AG04450 (cell line): ENCODE measurements at places on chromosomes 12 and 14. TPM values are rescaled to one million over a fixed set of nuclear protein-coding genes. Genes with fewer than 3 reads are reported as not detected.

- no peak for DNase-seq
These were observed 41.8 kb downstream of the CORO1C start for GRCh38 chr12:108689314-108690190.

Gene BICDL1
- not detected in 2 replicates for polyA plus RNA-seq

Gene KRT75
- polyA plus RNA-seq: not detected in 2 replicates

- no peak for DNase-seq
These were observed 656.7 kb downstream of the MED13L start for GRCh38 chr12:115620816-115621215.

Gene RBM19
- 10.6 and 12.4 TPM in 2 replicates for polyA plus RNA-seq

GRCh38 chr14:65329911-65330310 is 82.6 kb upstream of the FUT8 start:
- no peak for DNase-seq

Gene TSPAN19
- not detected in 2 replicates for polyA plus RNA-seq

DNA sequence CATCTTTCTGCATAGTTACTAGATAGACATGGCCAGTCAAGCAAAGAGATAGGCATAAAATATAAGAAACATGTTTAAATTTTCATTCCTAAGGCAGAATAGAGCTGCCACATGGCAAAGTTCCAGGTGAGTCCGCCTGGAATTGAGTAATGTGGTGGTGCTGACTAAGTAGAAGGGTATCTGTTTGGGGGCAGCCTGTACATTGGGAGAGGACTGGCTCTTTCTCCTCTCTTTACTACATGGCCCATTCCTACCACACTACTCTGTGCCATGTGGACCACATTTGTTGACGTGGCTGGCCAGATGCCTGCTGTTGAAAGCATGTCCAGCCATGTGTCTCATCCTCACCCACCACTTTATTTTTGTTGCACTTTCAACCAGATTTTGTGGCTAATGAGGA is 354.0 kb downstream of the ETNK1 start:
- DNase-seq: peak; percentile 80

GRCh38 chr14:51367600-51367931 is 127.5 kb downstream of the TMX1 start:
- peak; percentile 23 for DNase-seq

GRCh38 chr12:54624315-54625279 is 10.1 kb downstream of the LACRT start:
- DNase-seq: no peak

DNA sequence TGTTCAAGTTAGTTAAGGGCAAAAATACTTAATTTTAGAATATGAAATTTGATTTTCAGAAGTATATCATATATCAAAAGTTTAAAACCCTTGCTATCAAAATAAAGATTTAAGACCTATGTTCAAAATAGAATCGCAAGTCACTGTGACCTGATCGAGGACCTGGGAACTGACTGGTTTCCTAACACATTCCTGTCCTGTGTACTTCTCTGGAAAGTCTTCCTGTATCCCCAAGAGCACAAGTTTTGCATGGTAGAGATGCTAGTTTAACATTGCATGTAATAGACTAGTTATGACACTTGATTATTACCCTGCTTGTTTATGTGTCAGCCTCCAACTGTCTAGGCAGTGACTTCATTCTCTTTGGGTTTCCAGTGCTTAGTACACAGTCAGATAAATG is 30.3 kb downstream of the BCAT1 start:
- DNase-seq: no peak

- DNase-seq: no peak
These were observed 690 bp upstream of the DTX3 start for GRCh38 chr12:57603815-57604453.

- no peak for DNase-seq
These were observed 387.9 kb downstream of the NELL2 start for GRCh38 chr12:44488180-44488579.

DNA sequence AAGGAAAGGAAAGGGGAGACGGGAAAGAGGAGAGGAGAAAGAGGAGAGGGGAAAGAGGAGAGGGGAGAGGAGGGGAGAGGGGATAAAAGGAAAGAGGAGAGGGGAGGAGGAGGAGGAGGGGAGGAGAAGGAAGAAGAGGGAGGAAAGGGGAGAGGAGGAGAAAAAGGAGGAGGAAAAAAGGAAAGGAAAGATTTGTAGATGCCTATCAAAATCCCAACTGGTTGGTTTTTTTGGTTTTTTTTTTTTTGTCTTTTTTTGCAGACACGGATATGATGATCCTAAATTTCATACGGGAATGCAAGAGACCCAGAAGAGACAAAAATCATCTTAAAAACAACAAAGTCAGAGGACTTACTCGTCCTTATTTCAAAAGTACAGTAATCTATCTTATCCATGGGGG is 19.4 kb downstream of the ANGEL1 start:
- no peak for DNase-seq

Gene ISM2
- polyA plus RNA-seq: not detected in 2 replicates
